A673 (cell line): ENCODE measurements at places on chromosomes 5 and 9. TPM values are rescaled to one million over a fixed set of nuclear protein-coding genes. Genes with fewer than 3 reads are reported as not detected.
A peak's percentile ranks its signal among the peaks of the same experiment; 100 is the strongest.

DNA sequence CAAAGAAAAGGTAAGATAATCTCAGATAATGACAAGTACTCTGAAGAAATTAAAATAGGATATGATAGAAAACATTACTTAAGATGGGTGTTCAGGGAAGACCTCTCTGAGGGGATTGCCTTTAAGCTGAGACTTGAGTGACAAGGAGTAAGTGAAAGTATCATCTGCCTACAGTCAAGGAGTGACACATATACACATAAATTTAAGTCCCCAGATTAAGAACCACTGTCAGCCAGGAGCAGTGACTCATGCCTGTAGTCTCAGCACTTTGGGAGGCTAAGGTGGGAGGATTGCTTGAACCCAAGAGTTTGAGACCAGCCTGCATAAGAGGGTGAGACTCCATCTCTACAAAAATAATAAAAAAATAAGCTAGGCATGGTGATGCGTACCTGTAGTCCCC is 19.7 kb upstream of the ANKHD1 start:
- no peaks in the 10 kb centered on the region for H3K4me1 ChIP-seq
- DNase-seq = no peak
- no peaks in the 10 kb centered on the region for H3K27me3 ChIP-seq
- no peaks in the 10 kb centered on the region for H3K36me3 ChIP-seq

DNA sequence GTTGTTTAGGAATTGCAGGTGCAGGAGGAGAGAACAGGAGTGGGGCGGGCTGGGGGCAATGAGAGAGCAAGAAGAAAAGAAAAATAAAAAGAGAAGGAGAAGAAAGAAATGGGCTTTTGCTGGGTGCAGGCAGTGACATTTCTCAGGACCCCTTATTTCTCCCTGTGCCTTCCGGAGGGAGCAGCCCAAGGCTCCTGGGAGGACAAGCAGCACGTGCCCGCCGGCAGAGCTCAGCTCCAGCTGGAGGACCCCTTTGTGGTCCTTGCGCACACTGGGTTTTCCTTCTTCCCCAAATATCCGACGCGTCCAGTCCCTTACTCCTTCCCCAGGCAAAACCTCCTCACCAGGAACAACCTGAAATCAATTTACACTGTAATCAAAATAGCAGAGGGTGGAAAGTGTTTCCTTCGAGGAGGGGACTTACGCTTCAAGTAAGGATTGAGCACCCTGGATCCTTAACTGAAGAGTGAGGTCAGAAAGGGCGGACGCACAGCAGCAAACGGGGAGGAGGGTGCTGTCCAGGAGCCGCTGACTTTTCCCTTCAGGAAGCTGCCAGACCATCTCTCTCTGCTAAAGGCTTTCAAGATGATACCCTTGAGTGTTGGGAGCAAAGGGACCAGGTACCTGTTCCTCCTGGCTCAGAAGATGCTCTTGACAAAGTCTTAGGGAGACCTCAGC is 2.1 kb downstream of the BTNL9 start:
- no peak overlapping the region for H3K27ac ChIP-seq
- no peaks in the 10 kb centered on the region for H3K4me1 ChIP-seq
- peaks cover 58% of the 10 kb centered on the region for H3K27me3 ChIP-seq

- no peak overlapping the region for H3K27ac ChIP-seq
- peaks cover 8% of the 10 kb centered on the region for H3K4me1 ChIP-seq
- no peak for DNase-seq
- H3K27me3 ChIP-seq = no peaks in the 10 kb centered on the region
- H3K36me3 ChIP-seq = no peaks in the 10 kb centered on the region
Measured at GRCh38 chr9:5620494-5620893, 8.4 kb upstream of the RIC1 start.

DNA sequence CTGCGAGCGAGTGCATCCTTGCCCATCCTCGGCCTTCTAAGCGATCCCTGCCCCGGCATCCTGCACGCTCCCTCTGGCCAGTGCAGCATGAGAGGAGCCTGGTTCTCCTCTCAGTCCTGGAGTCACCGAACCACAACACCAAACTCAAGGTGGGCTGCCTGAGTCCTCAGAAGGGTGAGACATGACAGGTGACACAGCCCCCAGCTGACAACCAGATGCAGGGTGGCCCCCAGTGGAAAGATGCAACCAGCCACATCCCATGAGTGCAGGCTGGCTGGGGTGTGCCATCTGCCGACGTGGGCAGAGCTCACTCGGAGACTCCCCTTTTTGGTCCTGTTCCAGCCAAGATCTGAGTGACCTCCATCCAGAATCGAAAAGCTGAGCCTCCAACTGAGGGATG is 58.4 kb downstream of the COL23A1 start:
- no peaks in the 10 kb centered on the region for H3K36me3 ChIP-seq
- no peak overlapping the region for H3K27ac ChIP-seq
- no peak for DNase-seq
- H3K4me1 ChIP-seq = no peaks in the 10 kb centered on the region
- no peaks in the 10 kb centered on the region for H3K27me3 ChIP-seq
- H3K4me3 ChIP-seq = no peak overlapping the region

DNA sequence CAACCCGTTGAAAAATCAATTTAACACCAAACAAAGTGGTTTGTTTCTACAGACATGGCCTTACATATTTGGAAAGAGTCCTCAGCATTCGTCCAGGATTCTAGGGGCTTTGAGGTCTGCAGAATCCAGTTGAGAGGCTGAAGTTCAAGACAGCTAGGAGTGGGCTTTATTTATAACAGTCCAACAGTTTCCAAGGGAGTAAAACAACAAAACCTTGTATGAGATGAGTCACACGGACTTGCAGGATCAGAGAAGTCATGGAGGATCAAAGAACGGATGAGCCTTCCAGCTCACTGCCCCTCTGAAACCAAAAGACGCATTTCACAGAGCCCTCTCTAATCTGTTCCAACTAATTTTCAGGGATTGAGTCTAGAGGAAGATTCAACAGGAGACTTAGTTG is 11.1 kb upstream of the ESM1 start:
- no peak for DNase-seq
- H3K27ac ChIP-seq = no peak overlapping the region
- H3K27me3 ChIP-seq = peaks cover 3% of the 10 kb centered on the region
- H3K4me3 ChIP-seq = no peak overlapping the region

- peak; percentile 58 for DNase-seq
- no peaks in the 10 kb centered on the region for H3K27me3 ChIP-seq
- H3K36me3 ChIP-seq = no peaks in the 10 kb centered on the region
- H3K27ac ChIP-seq = peak overlapping the region; percentile 97
- H3K4me3 ChIP-seq = no peak overlapping the region
Measured at GRCh38 chr9:86644675-86645034, 290.4 kb upstream of the TUT7 start.

DNA sequence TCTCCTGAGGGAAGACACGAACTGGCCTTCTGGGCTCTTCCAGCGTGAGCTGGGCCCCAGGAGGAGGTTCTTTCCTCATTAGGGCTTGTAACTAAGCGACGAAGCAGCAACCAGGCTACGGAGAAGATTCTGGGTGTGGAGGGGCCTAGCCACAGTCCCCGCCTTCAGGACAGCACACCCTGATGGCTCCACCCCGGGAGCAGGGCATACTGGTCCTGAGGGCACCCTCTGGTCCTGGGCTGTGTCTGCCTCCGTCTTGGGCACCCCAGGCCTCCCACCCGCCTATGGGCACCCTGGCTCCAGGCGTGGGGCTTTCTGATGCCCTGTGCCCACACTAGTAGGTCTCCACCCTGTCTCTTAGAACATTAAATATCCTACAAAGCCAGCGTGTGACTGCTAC is 136.4 kb downstream of the OLFM1 start:
- no peak overlapping the region for H3K4me3 ChIP-seq
- peaks cover 36% of the 10 kb centered on the region for H3K4me1 ChIP-seq
- DNase-seq = no peak

GRCh38 chr5:57785946-57786345 is 303.3 kb upstream of the ACTBL2 start:
- H3K4me3 ChIP-seq = no peak overlapping the region
- no peaks in the 10 kb centered on the region for H3K36me3 ChIP-seq
- no peaks in the 10 kb centered on the region for H3K4me1 ChIP-seq

DNA sequence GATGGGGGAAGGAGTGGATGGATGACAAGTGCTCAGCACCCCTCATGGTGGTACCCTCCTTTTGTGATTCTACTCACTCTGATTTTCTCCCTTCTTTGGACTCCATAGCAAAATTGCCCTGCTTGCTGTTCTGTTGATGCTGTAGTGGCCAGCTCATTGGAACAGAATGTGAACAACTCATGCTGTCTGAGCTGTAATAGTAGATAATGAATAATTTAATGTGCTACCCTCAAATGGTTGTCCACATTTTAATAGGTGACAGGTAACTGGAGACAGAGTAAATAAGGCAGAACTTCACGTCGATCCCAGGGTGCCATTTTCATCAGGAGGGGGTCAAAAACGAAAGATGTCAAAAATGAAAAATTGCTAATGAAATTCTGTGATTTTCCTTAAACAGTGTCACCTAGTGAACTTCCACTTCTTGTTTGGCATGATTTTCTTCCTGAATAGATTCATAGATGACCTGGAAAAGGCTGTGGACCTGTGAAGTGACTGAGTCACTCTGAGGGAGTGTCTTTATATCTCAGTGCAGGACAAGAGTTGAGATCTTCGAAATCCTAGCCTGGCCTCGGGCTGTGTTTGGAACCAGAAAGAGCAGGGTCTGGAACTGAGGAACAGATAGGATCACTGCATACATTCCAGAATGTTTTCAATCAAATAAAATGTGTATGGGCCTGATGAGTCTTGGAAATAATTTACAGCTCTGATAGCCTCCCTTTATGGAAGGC is 270.2 kb downstream of the PSAT1 start:
- peaks cover 44% of the 10 kb centered on the region for H3K27me3 ChIP-seq
- H3K27ac ChIP-seq = no peak overlapping the region
- no peak overlapping the region for H3K4me3 ChIP-seq
- H3K4me1 ChIP-seq = no peaks in the 10 kb centered on the region

DNA sequence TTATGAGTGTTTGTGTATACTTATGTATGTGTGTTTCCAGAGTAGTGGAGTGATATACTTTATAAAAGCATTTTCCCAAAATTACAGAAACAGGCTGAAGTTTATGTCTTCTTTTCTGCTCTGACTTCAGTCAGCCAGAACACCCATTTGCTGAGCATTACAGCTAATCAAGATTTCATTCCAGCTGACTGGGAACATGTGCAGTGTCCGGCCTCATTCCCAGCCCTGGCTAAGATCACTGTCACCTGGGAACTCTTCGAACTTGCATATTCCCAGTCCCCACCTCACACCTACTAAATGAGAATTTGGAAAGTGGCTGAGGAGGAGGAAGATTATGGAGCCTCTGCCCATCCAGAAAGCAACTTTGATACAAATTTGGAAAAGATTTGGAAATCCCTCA is 90.8 kb upstream of the PRRC1 start:
- H3K27me3 ChIP-seq = no peaks in the 10 kb centered on the region
- no peaks in the 10 kb centered on the region for H3K36me3 ChIP-seq
- H3K4me3 ChIP-seq = no peak overlapping the region
- DNase-seq = no peak
- H3K27ac ChIP-seq = no peak overlapping the region

Gene NPM1
- 1,854 and 1,998 TPM in 2 replicates for total RNA-seq

Gene GCNT1
- not detected in 2 replicates for total RNA-seq
